ENCODE measurements at places on chromosomes 16 and 17.

GRCh38 chr17:29273924-29274323 lies 20.0 kb downstream of the NUFIP2 start:
- DNase-seq: no peak

DNA sequence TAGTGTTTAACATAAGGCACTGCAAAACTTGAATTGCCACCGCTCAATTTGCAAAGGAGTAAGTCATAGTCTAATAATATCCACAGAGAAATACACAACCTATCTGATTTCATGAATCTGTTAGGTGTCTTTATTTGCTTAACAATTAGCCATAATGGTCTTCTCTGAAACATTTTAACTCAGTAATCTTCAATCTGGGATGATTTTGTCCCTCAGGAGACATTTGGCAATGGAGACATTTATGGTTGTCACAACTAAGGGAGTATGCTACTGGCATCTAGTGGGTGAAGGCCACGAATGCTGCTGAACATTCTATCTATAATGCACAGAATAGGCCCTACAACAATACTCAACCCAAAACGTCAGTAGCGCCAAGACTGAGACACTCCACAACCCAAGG lies 4.3 kb downstream of the UBE2G1 start:
- no peak for DNase-seq

- DNase-seq: no peak
Measured at GRCh38 chr17:63463771-63464170, 13.1 kb upstream of the ACE start.

DNA sequence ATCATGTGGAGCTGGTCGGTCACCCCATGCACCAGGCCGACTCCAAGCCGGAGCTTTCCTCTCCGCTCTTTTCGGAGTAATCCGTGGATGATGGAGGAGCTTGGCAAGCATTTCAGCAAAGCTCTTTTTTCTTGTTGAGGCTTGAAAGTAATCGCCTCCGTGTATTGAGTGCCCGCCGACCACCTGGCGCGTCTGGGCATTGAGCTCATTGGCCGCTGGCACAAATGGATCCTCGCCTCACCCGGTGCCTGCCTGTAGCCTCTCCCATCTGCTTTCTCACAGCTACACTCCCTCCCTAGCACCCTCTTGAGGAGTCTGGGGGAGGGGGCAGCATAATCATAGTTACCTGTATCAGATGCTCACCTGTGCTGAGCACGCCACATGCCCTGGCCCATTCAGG lies 148.9 kb downstream of the CMIP start:
- DNase-seq: no peak

DNA sequence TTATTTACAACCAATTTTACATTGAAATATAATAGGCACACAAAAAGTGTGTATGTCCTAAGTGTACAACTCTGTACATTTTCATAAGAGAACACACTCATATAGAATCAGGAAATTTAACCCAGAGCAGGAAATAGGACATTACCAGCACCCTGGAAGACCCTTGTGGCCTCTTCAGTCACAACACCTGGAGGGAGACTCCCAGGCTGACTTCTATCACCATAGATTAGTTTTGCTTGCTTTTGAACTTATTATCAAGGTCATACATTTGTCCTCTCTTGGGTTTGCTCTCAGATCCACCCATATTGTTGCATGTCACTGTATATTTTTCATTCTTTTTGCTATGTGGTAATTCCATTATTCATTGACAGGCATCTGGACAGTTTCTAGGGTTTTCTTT lies 5.8 kb downstream of the RIPOR1 start:
- no peak for DNase-seq

GRCh38 chr16:19716183-19716582 lies 1.8 kb downstream of the KNOP1 start:
- DNase-seq: no peak

DNA sequence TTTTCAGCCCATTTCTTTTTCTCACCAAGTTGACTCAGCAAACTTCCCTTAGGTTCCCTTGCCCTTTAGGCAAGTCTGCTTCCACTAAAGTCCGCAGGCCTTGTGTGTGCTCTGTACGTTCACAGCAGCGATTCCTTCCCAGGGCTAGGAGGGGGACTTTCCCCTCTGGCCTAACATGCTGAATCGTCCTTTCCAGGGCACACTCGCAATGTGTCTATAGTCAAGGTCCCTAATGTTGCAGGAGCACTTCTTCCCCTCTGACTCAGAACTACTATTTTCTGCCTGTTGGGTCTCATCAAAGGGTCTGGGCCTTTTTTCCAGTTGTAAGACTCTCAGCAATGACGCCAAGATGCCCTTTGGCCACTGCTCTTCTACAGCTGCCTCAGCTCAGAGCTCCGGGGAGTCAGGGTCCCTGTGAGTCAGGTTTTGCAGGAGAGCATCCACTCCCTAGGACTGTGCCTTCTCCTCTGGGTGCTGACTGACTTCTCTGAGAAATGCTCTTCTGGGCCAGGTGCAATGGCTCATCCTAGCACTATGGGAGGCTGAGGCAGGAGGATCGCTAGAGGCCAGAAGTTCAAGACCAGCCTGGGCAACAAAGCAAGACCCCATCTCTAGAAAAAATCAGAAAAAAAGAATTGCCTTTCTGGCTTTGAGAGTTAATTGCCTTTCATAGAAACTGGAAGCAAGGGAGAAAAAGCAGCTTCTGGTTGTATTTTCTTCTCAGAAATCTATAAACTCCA lies 64.4 kb upstream of the TBX2 start:
- DNase-seq: no peak

GRCh38 chr16:50836121-50836621 lies 94.3 kb downstream of the CYLD start:
- DNase-seq: no peak

GRCh38 chr17:34624767-34625383 lies 45.5 kb downstream of the TMEM132E start:
- DNase-seq: no peak

- no peak for DNase-seq
Measured at GRCh38 chr16:24062270-24062817, 193.8 kb upstream of the CACNG3 start.

DNA sequence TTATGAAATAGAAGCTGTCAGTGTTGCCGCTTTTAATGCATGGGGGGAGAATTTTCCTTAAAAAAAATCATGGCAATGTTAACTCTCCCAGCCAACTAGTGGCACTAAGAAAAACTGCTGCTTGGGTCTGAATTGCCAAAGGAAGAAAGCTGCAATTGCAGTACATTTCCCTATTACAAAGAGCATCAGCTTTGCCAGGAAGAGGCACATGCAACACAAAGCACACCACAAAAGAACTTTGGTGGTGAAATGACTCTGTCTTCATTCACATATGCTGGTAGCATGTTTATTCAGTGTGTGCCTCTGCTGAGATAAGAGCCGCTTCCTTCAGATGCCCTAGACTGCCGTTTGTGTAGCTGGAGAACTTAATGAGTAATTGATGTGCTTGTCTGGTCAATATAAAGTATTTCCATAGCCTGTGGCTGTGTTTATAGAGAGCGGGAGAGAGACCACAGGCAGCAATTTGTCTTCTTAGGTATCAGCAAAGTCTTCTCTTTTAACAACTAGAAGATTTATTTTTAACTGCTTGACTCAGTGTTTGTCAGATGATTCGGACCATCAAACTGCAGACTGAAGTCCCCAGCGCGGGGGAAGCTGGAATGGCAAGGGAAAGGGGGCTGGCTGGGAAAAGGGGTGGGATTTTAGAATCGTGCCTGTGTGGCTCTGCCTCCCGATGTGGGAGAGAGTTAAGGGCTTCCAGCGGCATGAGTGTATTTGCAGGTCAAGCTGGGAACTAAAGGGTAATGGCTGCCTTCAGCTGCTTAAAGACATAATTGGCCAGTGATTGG lies 115.1 kb downstream of the MRTFB start:
- DNase-seq: no peak

DNA sequence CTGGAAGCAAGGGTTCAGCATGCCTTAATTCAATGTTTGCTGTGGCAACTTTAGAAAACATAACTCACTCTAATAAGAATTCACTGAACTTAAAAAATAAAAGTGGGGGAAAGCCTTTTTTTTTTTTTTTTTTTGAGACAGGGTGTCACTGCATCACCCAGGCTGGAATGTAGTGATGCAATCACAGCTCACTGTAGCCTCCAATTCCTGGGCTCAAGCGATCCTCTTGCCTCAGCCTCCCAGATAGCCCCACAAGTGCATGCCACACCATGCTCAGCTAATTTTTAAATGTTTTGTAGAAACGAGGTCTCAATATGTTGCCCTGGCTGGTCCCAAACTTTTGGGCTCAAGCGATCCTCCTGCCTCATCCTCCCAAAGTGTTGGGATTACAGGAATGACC lies 243.9 kb downstream of the PARN start:
- no peak for DNase-seq

DNA sequence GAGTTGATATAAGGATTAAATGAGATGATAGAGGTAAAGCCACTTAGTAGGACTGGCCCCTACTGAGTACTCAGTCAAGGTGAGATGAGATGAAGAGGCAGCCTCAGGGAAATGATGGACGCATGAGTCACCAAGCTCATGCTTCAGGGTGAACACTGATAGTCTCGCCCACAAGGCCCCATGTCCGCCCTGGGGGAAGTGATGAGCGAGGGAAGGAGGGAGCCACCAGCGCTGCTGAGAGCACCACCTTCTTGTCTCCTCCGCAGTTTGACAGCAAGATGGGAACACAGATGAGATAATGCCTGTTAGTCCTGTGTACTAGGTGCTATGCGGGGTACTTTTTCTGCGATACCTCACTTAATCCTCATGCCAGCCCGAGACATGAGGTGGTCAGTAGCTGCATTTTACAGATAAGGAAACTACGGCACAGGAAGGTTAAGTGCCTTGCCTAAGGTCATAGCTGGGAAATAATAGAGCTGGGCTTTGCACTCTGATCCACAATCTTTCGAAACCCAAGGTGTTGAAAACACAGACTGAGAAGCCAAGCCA lies 383.0 kb downstream of the CPPED1 start:
- DNase-seq: no peak

GRCh38 chr16:30602616-30603277 lies 7.4 kb downstream of the ZNF689 start:
- DNase-seq: no peak

DNA sequence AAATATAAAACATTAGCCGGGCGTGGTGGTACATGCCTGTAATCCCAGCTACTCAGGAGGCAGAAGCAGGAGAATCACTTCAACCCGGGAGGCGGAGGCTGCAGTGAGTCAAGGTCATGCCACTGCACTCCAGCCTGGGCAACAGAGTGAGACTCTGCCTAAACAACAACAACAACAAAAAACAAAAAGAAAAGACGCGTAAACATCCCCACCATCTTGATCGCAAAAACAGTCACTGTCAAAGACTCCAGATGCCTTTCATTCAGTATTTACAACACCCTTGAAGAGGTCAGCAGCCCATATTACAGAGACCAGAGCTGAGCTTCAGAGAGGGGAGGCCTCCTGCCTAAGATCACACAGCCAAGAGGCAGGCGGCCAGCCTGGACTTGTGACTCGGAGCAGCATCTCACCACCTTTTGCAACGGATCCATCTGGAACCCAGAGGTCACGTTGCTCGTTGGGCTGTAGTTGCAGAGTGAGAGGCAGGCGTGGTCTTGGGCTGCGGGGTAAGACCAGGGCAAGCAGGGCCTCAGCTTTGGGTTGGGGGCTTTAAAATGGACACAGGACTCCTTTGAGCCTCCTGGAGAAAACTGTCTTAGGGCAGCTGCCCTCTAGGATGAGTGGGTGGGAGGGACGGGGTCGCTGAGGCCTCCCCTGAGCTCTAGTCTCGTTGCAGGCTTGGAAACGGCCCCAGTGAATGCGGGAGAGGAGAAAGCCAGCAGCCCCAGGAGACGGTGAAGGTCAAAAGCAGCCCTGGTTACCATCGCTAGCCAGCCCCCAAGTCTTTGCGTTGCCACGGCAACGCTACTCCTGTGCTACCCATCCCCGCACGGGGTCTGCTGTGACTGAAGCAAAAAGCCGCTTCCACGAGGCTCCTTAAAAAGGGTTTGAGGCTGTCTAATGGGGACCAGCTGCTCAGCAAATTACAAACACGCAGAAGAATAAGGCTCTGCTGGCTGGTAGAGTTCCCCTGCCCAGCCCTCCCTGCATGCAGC lies 26.1 kb downstream of the LGALS3BP start:
- DNase-seq: no peak

DNA sequence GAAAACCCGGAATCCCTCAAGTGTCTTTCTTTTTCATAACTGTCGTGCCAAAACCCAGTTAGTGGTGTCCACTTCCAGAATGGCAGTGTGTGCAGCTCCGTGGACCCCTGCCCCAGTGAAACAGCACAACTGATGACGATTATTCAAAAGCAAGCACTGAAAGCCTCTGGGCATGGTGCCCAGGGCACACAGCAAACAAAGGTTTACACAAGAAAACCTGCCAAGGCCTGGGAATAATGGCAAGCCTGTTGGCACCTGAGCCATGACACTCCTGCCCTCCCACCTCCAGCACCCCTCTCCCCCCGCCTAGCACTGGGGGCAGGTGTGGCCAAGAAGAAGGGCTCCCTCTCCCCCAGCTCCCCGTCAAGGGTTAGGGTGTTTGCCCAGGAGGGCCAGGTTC lies 2.8 kb downstream of the PKMYT1 start:
- DNase-seq: no peak

GRCh38 chr16:54812229-54812628 lies 118.4 kb upstream of the IRX5 start:
- DNase-seq: no peak

GRCh38 chr17:49390548-49391324 lies 23.9 kb downstream of the PHB1 start:
- no peak for DNase-seq

DNA sequence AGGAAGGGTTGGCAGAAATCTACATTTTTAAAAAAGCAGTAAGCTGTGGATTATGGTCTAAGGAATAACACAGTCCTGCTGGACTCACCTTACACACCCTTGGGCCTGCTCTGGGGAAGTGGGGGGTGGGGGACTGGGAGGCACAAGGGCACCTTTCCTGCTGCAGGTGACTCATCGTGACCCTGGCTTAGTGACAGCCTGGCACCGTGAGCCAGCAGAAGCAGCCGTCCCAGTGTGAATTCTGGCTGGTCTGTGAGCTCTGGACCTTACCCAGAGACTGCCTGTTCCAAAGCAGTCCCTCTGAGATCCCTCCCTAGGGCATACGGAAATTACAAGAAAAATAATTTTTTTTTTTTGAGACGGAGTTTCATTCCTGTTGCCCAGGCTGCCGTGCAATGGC lies 4.2 kb upstream of the CRK start:
- DNase-seq: no peak

- no peak for DNase-seq
Measured at GRCh38 chr16:4685776-4686496, 7.4 kb upstream of the NUDT16L1 start.

GRCh38 chr16:59210955-59211541 lies 476.9 kb upstream of the GOT2 start:
- no peak for DNase-seq

- DNase-seq: no peak
Measured at GRCh38 chr16:5509336-5509735, 411.7 kb upstream of the EEF2KMT start.

DNA sequence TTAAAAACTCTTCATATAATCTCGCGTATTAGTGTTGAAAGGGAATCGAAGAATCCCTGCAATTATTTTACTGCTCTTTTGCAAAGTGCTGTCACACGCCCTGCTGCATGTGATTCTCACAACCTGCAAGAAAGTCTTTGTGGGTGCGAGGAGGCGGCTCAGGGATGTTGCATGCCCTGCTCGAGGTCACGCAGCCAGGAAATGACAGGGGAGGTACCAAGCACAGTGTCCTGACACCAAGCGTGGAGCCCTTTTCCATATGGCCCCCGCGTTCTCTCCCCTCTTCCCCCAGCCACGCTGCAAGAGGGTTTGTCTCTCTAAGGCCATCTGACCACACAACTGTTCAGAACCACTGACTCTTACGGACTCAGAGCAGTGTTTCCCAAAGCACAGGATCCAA lies 37.6 kb downstream of the OR3A1 start:
- DNase-seq: no peak

GRCh38 chr17:69607162-69607834 lies 192.8 kb downstream of the MAP2K6 start:
- DNase-seq: no peak

- DNase-seq: no peak
Measured at GRCh38 chr17:77772899-77773358, 185.6 kb upstream of the TNRC6C start.
